DMS 273 treated with DMSO at 0.1 percent for 48 hours (cell line): ENCODE measurements at places on chromosomes 3 and 15.

GRCh38 chr3:99755831-99756230 lies 61.8 kb upstream of the CMSS1 start:
- DNase-seq, result no peak

DNA sequence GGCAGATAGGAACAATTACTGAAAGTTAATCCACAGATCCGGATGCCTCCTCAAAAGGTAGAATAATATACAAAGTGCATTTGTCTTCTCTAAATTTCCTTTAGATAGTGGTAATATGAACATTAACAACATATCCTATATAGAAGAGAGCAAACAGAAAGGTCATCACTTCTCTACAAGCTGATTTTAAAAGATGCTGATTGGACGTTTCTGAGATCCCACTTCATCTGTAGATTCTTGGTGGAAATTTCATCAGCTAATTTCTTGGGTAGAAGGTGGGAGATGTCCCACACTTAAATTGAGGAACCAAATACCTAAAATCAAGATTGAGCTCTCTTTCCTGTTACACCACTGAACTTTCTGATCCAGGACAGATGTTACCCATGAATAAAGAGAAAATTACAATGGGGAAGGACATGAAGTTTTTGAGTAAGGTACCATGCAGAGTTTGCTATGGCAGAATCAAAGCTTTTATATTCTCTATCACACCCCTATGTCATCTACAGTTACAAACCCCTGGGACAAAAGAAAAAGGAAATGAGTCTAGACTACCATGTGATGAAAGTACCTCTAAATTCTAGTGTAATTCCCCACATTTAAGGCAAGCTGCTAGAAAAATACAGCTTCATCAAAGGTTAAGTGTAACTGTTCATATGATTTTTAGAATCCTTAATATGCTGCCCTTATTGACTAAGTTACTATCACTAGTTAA lies 189.2 kb upstream of the SETMAR start:
- DNase-seq, result no peak

DNA sequence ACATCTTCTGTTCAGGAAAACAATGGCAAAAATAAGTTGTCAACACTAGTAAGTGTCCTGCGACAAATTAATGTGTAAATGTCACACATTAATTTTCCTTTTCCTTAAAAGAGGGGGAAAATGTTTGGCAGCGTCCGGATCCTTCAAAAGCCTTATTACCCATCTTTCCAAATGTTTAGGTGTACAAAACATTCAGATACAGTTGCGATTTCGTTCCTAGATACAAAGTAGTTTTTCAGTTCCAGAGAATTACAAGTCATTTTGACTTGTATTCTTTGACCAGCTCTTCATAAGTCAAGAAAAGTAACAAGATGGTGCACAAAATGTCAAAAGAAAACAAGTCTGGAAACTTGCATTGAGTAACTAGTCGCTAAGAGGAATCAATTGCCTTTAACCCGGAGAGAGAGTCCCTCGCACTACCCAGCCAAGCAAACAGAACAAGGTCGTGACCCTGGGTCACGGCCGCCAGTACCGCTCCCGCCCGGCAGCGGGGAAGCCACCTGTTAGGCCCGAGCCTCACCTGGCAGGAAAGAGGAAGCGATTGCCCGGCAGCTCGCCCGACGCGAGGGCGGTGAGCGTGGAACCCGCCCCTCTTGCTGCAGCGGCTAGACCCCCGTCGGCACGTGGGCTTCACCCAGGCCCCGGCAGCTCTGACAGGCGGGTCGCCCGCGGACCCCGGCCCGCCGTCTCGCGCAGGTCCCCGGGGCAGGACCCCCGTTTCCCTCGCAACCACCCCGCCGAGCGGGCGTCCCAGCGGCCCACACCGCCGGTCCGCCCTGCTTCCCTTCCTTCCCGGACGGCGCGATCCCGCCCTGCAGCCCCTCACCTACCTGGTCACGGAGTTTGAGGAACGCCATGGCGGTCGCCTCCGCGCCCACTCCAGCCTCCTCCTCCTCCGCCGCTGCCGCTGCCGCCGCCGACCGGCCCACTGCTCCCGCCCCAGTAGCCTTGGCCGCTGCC lies 61.0 kb upstream of the ANKRD28 start:
- DNase-seq, result no peak

GRCh38 chr3:45366290-45366689 lies 22.1 kb upstream of the LARS2 start:
- no peak for DNase-seq

- no peak for DNase-seq
These were observed 721 bp downstream of the P2RY1 start for GRCh38 chr3:152835601-152836102.

DNA sequence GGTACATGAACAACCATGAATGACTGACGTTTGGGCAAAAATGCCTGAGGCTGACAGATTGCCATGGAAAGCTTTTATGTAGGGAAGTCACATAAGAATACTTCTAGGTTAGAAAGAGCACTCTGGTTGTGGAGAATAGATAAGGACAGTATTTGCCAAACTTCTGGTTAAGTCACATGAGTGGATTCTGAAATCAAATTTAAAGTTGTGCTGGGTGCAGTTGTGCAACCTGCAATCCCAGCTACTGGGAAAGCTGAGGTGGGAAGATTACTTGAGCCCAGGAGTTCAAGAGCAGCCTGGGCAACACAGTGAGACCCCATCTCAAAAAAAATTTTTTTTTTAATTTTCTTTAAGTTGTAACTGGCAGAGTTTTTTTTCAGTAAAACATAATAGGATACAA lies 7.2 kb upstream of the ZNF148 start:
- no peak for DNase-seq

- no peak for DNase-seq
These were observed 29.5 kb upstream of the ACTL6A start for GRCh38 chr3:179533274-179533673.

DNA sequence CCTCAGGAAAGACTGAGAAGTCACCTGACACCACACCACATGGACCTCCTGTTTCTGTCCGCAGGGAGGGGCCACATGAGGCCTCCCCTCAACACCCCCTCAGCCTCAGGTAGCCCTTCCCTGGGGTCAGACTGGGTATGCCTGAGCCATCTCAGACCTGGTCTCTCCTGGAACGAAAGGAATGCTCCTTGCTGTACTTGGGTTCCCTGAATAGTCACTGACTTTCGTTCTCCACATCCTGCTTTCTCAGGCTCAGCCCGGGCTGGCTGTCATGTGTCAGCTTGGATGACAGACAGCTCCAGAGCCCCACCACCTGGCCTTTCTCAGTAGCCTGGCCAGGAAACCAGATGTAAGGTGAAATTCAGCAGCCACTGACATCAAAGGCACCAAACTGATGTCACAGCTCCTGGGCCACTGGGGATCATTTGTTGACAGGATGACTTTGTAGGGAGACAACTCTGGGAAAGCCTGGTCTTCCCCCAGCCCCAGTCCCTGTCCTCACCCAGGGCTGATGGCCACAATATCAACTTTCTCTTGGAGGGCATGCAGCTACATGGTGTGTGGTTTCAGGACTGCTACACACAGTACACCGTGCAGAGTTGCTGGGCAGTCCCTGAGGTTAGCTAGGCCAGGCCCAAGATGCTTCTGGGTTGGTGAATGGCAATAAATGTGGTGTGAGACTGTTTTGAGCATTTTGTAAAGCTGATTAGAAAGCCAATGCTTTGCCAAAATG lies 141.4 kb upstream of the MRPS22 start:
- DNase-seq, result peak; percentile 62
